Tibial nerve (tissue), 4 donors: ENCODE measurements at places on chromosomes 3 and 15. TPM values are rescaled to one million over a fixed set of nuclear protein-coding genes. Genes with fewer than 3 reads are reported as not detected.

The PLS1 gene
- total RNA-seq: 3.6 TPM

DNA sequence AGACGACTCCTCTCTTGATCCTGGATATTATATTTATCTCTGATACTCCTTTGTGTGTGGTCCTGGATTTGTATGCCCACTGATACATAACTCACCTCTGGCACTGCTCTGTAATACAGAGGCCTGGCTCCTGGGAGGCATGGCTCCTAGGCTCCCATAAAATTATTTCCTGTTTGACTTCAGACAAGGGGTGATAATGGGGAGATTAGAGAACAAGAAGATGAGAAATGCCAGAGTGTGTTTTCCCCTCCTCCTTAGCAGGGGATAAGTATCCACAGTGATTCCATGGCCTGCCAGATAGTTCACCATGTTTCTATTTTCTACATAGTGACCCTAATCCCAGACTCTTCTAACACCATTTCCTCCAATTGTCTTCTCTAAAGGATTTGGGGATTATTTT lies 165.7 kb upstream of the PLSCR5 start:
- no peak for DNase-seq

- no peak for DNase-seq
Observed at GRCh38 chr15:52318729-52319500, 23.3 kb upstream of the MYO5C start.

- DNase-seq: no peak
Observed at GRCh38 chr15:68382286-68383007, 49.5 kb downstream of the ITGA11 start.

DNA sequence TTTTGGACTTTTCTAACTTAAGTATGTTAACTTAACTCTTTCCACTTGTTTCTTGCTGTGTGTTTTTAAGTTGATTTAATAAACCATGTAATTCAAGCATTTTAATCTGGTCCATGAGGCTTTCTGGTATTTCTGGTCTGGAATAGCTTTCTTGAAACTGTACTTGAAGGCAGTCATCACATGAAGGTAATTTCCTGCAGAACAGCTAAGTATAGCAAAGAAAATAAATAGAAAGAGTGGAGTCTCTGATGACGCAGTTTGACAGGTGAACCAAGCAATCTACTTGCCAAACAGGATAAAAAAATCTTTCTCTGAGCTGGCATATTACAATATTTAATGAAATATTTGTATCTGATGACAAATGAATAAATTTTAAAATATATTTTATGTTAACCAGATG lies 74.9 kb downstream of the BTLA start:
- DNase-seq: no peak
